ENCODE measurements at places on chromosomes 11 and 22.
A peak's percentile ranks its signal among the peaks of the same experiment; 100 is the strongest.

- no peak for DNase-seq
Measured at GRCh38 chr11:31652528-31652927, 143.0 kb downstream of the ELP4 start.

- no peak for DNase-seq
Measured at GRCh38 chr11:133164986-133165385, 367.3 kb downstream of the OPCML start.

- DNase-seq = no peak
Measured at GRCh38 chr11:79441461-79441875, 638 bp upstream of the TENM4 start.

- no peak for DNase-seq
Measured at GRCh38 chr11:33324302-33324985, 67.3 kb downstream of the HIPK3 start.

- DNase-seq = peak; percentile 64
Measured at GRCh38 chr11:77559686-77560401, 29.9 kb upstream of the AQP11 start.

- no peak for DNase-seq
Measured at GRCh38 chr11:106496677-106497076, 419.2 kb downstream of the AASDHPPT start.

- no peak for DNase-seq
Measured at GRCh38 chr11:8808226-8808585, 102.8 kb upstream of the AKIP1 start.

DNA sequence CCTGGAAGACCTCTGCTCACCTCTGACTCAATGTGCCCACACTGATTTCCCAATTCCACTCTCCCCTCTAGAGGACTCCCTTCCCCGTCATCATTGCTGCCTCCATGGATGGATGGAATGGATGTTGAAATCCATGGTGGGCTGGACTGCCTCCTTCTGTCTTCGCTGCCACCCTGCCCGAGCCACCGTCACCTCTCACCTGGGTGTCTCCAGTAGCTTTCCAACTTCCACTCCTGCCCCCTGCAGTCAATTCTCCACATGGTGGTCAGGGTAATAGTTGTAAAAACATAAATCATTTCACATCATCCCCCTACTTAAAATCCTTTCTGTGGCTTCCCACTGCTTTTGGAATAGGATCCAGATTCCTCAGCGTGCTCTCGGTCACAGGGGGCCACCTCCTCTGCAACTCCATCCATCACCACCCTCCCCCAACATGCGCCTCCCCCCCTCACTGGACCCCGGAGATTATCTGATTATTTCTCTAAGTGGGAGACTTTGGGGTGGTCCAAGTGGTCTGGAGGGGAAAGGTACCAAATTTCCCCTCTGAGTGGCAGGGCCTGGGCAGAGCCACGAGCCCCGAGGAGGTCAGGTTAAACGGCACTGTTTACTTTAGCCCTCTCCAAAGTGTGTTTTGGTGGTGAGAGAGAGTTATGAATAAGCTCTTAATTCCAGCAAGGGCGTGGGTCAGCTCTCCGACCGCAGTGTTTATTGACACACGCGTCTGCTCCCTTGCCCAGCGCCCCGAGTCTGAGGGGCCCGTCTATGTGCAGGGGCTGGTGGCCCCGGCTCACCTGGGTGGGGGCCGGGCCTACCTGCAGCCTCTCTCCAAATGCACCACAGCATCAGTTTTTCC lies 313.7 kb downstream of the MN1 start:
- DNase-seq = no peak

DNA sequence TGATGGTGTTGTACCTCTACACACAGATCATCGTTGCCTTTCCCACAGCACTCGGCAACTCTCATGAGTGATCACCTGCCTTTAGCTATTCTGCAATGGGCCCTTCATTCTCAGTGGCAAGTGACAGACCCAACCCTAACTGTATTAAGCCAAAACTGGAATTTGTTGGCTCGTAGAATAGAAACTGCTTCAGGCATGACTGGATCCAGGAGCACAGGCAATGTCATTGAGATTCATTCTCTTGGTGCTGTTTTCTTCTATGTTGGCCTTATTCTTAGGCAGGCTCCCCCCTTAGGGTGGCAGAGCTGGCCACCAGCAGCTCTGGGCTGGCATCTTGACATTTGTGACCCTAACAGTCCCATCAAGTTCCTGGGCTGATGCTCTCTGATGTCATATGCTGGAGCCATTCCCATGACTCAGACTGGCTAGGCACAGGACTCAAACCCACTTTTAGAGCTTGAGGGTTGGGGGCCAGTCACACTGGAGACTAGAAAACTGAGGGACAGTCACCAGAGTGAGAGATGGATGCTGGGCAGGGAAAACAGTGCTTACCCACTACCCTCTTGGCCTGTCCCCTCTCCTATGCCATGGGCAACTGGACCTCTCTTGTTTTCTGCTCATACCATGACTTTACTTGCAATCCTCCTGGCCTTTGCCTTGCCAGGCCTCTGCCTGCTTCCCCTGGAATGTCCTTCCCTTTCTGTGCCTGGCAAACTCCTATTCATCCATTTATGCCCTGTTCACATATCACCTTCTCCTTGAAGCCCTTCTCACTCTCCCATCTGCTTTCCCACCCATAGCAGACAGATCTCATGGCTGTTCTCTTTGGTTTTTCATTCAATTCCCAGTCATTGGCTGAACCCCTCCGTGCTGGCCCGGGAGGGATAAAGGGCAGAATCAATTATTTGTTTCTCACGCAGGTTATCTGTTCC lies 7.1 kb upstream of the CDC42EP2 start:
- DNase-seq = no peak

- DNase-seq = peak; percentile 15
Measured at GRCh38 chr11:36540998-36541397, 26.8 kb upstream of the RAG1 start.

GRCh38 chr11:27718346-27718862 lies 18.1 kb upstream of the BDNF start:
- peak; percentile 83 for DNase-seq

- peak; percentile 75 for DNase-seq
Measured at GRCh38 chr11:91859666-91860065, 365.0 kb upstream of the FAT3 start.

GRCh38 chr11:118172356-118172755 lies 4.1 kb downstream of the SCN2B start:
- DNase-seq = no peak

GRCh38 chr11:119909495-119909894 lies 180.5 kb upstream of the NECTIN1 start:
- no peak for DNase-seq

DNA sequence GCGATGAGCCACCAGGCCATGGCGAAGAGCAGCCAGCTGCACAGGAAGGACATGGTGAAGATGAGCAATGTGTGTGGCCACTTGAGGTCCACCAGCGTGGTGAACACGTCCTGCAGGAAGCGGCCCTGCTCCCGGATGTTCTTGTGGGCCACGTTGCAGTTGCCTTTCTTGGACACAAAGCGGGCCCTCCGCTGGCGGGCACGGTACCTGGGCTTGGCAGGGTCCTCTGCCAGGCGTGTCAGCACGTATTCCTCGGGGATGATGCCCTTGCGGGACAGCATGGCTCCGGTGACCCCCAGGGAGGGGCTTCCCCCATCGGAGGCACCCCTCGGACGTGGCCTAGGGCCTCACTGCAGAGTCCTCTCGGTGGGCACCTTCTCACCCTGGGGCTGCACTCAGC lies 648 bp downstream of the KCNJ11 start:
- no peak for DNase-seq

- DNase-seq = no peak
Measured at GRCh38 chr11:121514432-121515334, 61.9 kb upstream of the SORL1-AS1 start.

GRCh38 chr11:65316227-65317024 lies 1.8 kb downstream of the CDC42EP2 start:
- DNase-seq = peak; percentile 86

- DNase-seq = no peak
Measured at GRCh38 chr11:6323291-6323905, 3.1 kb upstream of the CAVIN3 start.

DNA sequence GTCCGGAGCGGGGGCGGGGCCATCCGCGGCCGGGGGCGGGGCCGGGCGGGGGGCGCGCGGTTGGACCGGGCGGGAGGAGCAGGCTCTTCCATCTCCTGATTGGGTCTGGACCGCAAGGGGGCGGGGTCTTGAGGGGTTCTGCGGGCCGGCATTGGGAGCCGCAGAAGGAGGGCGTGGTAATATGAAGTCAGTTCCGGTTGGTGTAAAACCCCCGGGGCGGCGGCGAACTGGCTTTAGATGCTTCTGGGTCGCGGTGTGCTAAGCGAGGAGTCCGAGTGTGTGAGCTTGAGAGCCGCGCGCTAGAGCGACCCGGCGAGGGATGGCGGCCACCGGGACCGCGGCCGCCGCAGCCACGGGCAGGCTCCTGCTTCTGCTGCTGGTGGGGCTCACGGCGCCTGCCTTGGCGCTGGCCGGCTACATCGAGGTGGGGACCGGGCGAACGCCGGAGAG lies at the start of gene APLP2:
TSS of gene APLP2 (plus strand) at position 236 of the 450 bp plus-strand sequence. CDS start at position 320, 84 bp downstream.
- peak; percentile 96 for DNase-seq

- DNase-seq = no peak
Measured at GRCh38 chr22:47105085-47105484, 342.6 kb downstream of the TBC1D22A start.

- no peak for DNase-seq
Measured at GRCh38 chr11:90288212-90288821, 65.5 kb upstream of the CHORDC1 start.

GRCh38 chr11:46600194-46600960 lies 6.6 kb upstream of the AMBRA1 start:
- no peak for DNase-seq

DNA sequence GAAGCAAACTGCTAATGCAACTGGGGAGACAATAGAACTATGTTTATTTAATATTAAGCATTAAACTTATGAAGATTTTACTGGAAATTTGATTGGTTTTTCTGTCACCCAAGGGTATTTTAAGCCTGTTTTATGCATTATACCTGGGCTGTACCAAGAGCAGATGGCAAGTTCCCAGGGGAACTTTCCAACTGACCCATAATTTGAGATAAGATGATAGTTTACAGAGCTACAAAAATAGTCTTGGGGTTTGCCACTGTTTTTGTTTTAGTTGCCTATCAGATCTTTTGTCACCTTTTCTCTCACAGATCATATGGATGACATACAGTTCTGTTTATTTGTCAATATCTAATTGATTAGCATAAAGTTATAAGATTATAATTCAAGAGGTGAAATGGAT lies 43.9 kb downstream of the PDE3B start:
- DNase-seq = no peak

- DNase-seq = no peak
Measured at GRCh38 chr11:134738581-134738980, 326.5 kb upstream of the B3GAT1 start.

GRCh38 chr11:76660533-76661305 lies 9.8 kb downstream of the LRRC32 start:
- DNase-seq = no peak

DNA sequence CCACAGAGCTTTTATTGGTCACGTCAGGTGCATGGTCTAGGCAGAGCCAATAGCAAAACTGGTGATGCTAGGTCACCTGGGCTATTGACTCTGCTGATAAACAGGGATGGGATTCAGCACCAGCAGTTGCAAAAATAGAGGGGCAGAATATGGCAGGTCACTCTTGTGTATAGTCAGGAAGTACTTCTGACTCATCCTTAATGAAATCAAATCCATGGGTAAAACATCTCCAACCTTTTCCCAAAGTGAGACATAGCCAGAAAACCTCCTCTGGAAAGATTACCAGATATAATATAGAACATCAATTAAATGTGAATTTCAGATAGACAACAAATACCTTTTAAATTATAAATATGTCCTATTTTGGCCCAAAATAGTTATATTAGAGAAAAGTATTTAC lies 383.2 kb downstream of the METTL15 start:
- DNase-seq = peak; percentile 8

DNA sequence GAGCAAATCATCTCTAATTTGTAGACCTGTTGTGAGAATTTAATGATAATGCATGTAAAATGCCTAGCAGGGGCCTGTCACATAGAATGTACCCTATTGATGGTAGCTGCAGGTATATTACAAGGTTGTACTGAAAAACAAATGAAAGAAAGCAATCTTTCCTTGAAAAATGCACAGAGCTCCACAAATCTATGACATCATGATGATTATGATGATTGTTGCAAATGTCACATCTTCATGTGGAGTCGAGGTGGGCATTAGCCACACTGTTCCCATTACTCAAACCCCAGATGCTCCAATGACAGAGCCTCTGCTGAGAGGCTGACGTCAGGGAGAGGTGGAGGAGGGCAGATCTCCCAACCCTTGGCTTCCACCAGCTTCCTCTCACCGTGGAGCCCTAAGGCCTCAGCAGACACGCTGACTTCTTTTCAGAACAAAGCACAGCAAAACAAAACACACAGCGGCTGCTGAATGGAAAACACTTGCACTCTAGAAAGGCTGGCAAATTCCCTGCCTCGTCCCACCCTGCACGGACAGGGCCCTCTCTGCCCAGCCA lies 298.3 kb downstream of the KIRREL3 start:
- no peak for DNase-seq

GRCh38 chr11:119694334-119694733 lies 34.7 kb downstream of the NECTIN1 start:
- no peak for DNase-seq

GRCh38 chr11:9176550-9176949 lies 85.2 kb upstream of the SCUBE2 start:
- no peak for DNase-seq

DNA sequence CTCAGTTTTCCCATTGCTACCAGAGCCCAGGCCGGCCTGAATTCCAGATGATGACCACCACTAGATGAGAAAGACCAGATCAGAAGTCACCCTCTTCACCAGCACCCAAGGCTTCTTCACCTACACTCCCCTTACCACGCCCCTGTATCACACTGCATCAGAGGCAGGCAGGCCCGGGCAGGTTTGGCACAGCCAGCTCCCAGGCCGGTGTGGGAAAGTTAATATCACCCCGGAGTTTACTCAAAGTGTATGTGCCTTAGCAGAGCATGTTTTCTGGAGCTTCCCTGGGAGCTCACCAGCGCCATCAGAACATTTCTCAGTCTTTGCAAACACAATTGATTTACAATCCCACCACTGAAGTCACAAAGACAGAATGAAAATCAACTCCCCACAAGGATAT lies 47.5 kb upstream of the POU2AF1 start:
- DNase-seq = no peak

- peak; percentile 53 for DNase-seq
Measured at GRCh38 chr11:92295175-92296137, 70.8 kb downstream of the FAT3 start.

GRCh38 chr11:15865212-15865987 lies 490.9 kb downstream of the SOX6 start:
- no peak for DNase-seq

DNA sequence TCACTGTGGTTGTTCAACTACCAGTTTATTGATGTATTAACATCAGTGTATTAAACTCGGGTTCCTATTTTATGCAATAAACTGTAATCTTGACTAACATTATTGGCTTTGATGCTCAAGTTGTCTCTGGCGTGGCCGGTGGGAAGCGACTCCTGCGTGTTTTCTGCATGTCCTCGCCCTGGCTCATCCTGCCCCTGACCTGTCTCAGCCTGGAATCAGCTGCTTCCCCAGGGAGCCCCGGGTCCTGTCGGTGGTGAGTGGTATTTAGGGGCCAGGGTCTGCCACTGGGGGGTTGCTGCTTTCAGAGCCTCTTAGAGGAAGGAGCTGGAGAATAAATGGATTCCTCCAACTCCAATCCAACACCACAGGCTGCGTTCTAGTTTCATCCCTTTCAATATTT lies 22.5 kb downstream of the IFITM10 start:
- DNase-seq = no peak
